ENCODE measurements at places on chromosomes 12 and 14.

DNA sequence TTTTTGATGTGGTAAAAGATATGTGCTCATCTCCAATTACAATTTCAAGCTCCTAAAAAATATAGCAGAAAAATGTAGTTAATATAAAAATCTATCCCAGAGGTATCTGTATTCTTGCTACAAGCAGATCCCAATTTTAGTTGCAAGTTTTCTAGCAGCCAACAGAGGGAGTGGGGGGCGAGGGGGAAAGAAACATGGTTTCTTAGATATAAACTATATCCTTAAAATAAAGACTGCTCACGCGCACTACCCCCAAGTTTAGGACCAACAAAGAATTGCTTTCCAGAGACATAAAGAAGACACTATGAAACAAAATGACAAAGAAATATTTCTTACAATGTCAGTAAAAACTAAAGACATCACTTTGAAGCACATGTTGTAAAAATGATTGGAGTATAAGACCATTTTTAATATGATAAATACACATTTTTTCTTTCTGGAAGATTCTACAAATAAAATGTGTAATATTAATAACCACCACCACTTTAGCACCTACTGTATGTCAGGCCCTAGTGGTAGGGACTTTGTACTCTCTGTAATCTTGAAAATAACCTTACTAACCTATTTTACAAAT is 5.4 kb downstream of the MAGOHB start:
- DNase-seq: no peak

- no peak for DNase-seq
These were observed 244.8 kb downstream of the IPO8 start for GRCh38 chr12:30450872-30451271.

DNA sequence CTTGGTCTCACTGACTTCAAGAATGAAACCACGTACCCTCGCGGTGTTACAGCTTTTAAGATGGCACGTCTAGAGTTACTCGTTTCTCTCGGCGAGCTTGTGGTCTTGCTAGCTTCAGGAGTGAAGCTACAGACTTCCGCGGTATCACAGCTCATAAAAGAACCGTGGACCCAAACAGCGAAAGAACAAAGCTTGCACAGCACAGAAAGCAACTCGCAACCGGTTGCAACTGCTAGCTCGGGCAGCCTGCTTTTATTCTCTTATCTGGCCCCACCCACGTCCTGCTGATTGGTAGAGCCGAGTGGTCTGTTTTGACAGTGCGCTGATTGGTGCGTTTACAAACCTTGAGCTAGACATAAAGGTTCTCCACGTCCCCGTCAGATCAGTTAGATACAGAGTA is 4.2 kb upstream of the CLEC4C start:
- no peak for DNase-seq

- DNase-seq: no peak
These were observed 1.4 kb downstream of the KTN1 start for GRCh38 chr14:55581342-55581771.

DNA sequence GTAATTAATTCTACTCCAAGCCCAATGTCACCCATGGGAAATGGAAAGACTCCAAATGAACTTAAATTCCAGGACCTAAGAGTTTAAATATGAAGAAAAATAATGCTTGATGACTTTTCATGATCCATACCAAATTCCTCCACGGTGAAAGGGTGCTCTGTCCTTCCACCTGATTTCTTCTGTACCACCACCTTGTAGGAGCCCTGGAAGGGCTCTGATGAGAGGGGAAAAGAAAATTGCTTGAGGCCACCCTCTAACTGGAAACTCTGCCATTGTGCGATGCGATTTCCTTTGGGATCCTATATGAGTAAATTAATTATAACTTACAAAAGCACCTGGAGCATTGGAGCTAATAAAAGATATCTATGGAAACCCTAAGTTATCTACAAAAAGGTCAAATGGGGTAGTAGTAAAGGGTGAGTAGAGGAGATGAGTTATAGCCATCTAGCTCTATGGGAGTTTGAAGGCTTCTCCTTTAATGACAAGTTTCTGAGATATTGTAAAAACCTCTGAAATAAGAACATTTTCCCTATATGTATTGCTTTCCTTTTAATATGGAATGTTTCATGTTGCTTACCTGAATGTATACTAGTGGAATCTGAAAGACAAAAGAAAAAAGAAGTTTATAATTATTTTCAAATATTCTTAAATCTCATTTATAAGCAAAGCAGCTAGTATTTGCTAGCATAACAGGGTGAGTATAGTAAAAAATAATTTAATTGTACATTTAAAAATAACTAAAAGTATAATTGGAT is 5.8 kb downstream of the A2M start:
- DNase-seq: no peak

DNA sequence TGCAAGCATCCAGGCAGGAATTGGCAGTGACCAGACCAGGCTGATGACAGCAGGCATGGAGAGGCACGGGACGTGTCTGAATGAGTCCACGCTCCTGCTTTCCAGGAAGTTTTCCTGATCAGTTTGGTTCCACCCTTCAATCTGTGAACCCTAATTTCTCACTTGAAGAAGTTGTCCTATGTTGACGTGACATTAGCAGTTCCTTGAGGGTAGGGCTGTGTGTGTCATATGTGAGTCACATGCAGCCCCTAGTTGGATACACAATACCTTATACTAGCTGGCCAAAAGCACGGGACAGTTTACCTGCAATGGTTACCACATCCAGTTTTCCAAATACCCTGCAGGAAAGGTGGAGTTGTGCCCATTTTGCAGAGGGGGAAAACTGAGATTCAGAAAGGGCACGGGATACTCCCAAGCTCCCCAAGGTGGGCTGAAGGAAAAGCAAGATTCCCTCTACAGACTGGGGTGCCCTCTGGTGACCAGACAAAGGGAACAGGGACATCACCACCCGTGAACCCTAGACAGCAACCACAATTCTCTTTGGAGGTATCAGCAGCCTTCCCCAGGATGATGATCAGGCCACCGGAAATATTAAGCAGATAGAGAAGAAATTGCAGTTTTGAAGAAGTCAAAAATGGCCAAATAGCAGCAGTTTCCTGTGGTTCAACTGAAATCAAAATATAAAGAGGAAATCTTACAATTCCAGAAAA is 194.5 kb downstream of the PHETA1 start:
- no peak for DNase-seq

GRCh38 chr12:121224591-121224990 is 14.7 kb downstream of the P2RX4 start:
- DNase-seq: no peak

DNA sequence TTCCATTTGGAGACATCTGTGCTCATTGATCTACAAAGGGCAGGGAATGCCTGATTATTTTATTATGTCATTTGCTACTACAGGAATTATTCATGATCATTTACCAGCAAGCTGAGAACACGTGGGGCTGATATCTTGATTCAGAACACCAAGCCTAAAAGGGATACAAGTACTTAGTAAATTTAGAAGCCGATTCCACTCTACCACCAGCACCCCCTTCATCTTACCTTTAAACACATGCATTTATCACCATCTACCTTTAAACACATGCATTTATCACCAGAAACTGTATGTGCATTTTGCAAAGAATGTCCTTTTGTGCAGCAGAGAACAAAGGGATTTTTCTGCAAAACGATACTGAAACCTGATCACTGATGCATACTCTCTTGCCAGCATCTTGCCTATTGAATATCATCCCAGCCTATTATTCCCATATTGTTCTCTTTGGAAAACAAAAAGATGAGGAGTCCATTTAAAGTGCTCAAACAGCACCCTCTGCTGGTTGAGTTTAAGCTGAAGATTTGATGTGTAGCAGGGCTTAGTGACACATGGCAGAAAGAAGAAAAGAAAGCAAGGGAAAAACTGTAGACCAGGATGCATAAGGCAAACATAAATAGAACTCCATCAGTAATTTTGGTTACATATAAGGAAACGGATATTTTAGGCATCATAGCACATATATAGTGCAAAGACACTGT is 132.6 kb upstream of the PLEKHG7 start:
- DNase-seq: peak; percentile 76

- no peak for DNase-seq
These were observed 9.5 kb downstream of the FANCM start for GRCh38 chr14:45145214-45145613.

GRCh38 chr14:72744416-72745120 is 149.3 kb downstream of the DPF3 start:
- DNase-seq: no peak

DNA sequence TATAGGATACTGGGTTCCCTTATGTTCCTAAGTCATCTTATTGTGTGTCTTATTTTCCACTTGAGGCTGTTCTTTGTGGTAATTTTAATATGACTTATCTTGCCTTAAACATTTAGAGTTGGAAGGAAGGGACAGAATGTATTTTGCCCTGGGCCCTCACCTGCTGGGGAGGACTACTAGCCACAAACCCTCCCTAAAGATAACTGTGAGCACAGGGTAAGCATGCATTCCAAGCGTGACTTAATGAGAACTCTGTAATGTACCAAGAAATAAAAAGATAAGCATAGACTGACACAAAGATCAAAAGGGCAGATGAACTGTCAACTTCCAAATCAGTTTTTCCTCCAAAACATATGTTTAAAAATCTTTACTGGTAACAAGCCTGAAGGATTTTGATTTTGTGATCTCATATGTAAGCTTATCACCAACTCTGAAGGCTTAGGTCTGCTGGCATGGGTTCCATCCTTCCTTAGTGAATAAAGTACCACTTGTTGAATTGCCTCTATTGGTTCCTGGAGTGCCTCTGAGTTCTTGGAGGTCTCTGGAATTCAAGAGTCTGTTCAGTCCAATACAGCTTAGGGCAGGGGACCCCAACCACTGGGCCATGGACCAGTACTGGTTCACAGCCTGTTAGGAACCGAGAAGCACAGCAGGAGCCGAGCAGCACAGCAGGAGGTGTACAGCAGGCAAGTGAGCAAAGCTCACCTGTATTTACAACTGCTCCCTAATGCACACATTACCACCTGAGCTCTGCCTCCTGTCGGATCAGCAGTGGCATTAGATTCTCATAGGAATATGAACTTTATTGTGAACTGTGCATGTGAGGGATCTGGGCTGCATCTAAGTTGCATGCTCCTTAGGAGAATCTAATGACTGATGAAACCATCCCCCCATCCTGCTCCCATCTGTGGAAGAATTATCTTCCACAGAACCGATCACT is 29.8 kb upstream of the NFYB start:
- DNase-seq: no peak

GRCh38 chr12:106919910-106920544 is 35.7 kb upstream of the TMEM263 start:
- peak; percentile 33 for DNase-seq

- peak; percentile 38 for DNase-seq
These were observed 605 bp downstream of the ANKRD52 start for GRCh38 chr12:56257491-56258067.

DNA sequence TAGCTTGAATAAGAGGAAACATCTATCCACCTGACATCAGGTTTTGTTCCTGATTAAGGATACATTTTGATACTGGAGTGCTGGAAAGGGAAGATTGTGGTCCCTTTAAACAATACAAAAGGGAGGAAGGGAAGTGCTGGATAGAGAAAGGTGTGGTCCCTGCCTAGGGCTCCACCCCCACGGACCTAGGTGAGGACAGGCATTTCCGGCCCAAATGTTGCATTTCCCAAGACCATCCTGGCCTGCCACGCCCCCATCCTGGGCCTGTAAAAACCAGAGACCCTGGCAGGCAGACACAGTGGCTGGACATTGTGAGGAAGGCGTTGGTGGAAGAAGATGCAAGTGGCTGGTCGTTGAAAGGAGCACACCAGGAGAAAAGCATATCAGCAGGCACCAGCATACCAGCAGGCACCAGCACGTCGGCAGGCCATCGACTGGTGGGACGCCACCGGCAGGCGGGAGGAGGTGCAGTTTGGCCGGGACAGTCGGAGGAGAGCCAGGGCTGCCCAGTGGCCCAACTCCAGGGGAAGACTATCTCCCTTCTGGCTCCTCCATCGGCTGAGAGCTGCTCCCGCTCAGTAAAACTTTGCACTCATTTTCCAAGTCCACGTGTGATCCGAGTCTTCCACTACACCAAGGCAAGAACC is 53.2 kb upstream of the AMN1 start:
- DNase-seq: no peak

- no peak for DNase-seq
These were observed 416.8 kb downstream of the EGLN3 start for GRCh38 chr14:33534104-33534503.

DNA sequence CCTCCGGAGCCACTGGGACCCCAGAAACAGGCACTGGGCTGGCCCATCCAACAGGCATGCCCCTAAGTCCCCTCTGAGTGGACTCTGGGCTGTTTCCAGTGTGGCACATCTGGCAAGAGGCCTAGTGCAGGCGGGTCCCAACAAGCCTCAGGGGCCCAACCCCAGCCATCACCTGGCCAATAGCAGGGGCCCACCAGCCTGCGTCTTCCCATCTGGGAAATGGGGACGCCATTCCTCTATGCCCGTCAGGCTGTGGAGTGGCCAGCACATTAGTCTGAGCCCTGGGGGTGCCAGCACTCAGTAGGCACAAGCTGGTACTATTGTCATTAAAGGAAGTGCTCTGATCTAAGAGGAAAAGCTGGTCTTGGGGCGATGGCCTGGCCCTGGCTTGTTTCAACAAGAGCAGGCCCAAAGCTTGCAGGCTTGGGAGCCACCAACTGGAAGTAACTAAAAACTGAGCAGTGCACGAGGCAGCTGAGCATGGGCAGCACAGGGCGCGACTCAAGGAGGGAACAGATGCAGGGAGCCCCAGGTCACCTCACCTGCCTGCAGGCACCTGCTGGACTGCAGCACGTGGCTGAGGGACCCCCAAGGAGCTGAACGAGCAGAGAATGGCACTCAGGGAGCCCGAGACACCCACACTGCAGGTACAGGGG is 8.4 kb downstream of the DEGS2 start:
- no peak for DNase-seq

GRCh38 chr14:22597771-22598098 is 365 bp upstream of the ABHD4 start:
- DNase-seq: no peak

DNA sequence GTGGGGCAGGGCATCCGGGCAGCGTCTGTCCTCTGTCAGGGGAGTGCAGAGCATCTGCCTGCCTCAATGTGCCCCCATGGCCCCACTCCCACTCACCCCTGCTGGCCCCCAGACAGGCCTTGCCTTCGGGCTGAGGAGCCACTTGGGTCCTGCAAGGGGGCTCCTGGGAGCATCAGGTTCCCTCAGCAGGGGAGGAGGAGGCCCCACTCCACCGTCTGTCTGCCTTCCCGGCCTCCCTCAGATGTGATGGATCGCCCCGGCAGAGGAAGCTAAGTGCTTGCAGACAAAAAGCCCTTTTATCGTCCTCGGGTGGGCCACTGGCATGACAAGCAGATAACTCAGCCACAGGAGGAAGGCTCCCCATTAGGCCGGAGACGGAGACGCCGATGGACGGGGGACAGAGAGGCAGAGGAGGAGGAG is 35.1 kb downstream of the NCOR2 start:
- DNase-seq: peak; percentile 55

GRCh38 chr12:76275511-76276093 is 72.6 kb downstream of the BBS10 start:
- no peak for DNase-seq

DNA sequence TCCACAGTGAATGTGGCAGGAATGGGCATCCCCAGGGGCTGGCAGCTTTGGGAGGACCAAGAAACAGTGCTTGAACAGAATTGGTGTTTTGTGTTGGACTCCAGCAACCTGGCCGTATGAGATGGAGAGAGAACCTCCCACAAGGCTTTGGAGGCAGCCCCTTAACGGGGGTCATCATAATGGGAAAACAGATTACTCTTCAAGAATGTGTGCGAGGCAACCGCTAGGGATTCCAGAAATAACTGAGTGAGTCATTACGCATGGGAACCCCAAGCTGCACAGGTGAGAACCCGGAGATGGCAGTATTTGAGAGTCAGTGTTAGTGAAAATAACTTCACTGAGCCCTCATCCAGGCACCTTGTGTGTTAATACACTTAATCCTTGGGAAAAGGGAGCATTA is 567.8 kb upstream of the TBX3 start:
- DNase-seq: no peak

- no peak for DNase-seq
These were observed 4.4 kb downstream of the NACA start for GRCh38 chr12:56720731-56721151.

All from neural crest cell (in vitro differentiated cells).